MM.1S (cell line): ENCODE measurements at places on chromosomes 16 and 17.
A peak's percentile ranks its signal among the peaks of the same experiment; 100 is the strongest.

DNA sequence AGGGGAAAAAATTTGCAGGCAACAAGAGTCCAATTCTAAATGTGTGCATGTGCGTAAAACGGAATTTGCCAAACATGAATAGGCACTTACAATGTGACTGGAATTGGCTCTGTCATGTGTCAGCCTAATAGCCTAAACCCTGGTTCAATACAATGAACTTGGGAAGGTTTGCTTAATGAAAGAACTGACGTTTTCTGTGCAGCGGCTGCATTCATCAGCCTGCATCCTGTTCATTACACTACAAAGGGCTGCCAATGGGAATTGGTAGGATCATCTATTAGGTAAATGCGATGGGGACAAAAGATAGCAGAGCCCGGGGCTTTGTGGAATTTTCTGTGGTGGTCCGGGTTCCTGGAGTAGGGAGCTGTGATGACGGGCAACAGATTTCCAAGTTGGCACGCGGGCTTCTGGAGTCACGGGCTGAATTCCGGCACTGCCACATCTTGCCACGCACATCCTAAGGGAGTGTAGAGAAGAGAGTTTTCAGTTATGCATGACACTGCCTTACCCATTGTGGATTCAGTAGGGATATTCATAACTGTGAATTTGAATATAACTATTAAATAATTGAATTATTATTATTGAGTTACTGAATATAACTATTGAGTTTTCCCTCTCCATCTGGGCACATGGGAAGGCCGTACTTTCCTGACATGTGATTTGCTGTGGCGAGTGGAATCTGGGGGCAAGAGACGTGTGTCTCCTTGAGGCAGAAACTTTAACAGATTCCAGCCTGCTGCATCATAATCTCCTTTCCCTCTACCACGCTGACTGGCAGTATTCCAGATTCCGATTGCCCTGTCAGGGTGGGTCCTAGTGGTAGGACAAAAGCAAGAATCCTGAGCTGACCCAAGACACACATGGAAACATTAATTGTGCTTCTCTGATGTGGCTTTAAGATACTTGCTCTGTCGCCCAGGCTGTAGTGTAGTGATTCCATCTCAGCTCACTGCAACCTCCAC lies 565.6 kb downstream of the WWOX start:
- no peak for DNase-seq

DNA sequence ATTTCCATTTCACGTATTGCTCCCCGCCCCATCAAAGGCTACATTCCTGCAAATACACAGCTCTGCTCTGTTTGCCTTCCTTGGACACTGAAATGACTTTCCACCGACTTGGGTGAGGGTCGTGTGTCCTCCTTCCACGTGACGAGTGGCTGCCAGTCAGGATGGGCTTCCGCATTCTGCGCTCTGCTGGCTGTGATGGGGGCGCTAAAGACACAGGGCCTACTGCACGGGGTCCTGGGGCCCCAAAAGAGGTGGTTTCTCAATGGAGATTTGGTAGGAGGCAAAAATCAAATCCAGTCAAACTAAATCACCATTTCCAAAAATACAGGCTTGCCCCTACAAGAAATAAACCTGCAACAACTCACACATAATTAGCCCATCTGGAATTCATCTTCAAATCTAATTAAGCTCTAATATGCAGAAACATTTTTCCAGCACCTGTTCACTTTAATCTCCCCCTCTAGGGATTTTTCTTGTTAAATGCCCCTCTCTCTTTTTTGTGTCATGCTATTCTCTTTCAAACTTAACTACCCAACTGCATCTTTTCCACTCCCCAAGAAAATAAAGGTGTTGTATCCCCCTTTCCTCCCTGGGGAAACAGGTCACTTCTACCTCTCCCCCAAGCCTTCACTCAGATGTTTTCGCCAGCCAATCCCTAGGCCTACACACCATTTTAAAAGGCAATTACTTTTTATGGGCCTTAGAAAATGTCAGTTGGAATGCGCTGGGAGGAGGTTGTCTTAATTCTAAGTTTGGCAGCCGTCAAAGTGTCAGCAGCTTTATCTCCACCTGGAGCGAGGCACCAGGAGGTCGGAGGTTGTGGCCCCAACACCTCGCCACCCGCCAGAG lies 21.9 kb upstream of the FAAP100 start:
- DNase-seq, result no peak

DNA sequence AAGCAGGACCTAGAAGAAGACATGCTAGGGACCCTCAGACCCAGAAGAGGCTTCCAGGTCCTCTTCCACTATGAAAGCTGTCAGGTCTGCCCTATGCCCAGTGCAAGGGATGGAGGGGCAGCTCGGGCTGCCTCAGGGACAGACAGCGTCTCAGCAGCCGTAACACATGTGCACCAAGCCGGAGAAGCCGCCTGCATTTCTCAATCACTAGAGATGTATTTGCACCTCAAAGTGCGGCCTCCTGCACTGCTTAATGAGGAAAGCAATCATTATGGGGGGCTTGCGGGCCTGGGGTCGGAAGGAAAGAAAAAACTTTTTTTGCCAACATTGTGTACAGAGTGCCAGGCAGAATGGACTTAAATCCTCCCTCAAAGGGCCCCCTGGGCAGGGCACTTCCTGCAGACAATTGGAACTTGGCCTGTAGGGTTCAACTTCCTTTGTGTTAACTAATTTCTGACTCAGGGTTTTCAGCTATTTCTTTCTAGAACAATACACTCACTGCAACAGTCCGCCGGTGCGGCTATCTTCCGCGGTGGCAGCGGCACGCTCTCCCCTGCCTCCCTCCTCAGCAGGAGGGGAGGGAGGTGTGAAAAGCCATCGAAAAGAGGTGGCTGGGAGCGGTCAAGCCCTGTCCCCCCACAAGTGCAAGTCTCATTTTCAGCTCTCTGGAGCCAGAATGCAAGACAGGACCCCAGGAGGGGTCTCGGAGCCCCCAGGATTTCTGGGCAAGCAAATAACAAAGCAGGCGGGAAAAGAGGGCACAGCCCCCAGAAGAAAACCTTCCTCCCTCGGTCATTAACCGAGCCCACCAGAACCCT lies 101.2 kb downstream of the ZNF423 start:
- DNase-seq, result peak; percentile 16

GRCh38 chr16:11582157-11582814 lies 4.4 kb downstream of the LITAF start:
- DNase-seq, result peak; percentile 39

GRCh38 chr17:14940108-14940937 lies 324.8 kb downstream of the PMP22 start:
- no peak for DNase-seq

- no peak for DNase-seq
Observed at GRCh38 chr17:70377654-70378053, 208.3 kb downstream of the KCNJ2 start.

DNA sequence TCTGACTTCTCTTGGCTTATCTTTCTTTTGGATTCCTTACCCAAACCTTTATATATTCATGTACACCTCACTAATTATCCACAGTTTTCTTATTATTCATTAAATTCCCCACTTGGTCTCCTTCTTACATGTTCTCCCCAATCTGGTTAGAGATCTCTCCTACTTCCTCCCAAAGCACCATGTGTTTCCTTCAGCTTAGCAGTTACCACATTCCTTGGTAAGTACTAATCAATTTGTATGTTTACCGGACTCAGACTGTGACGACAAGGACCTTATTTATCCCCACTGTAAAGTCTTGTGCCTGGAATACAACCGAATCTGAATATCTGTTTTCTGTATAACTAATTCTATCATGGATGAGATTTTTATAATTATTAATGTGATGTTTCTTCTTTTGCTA lies 389.5 kb downstream of the KCNJ2 start:
- no peak for DNase-seq

GRCh38 chr17:18950346-18950745 lies 1.6 kb upstream of the SLC5A10 start:
- DNase-seq, result no peak

DNA sequence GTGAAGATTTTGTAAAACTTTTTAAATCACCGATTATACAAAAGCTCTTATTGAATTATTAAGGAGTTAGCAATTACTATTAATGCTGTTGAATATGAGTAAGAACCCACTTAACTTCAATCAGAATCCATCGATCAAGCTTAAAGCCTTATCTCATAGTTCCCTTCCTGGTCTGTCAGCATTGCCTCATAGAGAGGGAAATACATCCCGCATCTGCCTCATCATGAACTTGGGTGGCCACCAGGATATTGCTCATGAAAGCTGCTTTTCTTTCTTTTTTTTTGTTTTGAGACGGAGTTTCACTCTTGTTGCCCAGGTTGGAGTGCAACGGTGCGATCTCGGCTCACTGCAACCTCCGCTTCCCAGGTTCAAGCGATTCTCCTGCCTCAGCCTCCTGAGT lies 66.7 kb downstream of the PIGL start:
- no peak for DNase-seq

GRCh38 chr16:31016018-31016417 lies 5.6 kb upstream of the STX1B start:
- no peak for DNase-seq

GRCh38 chr17:37828651-37829124 lies 83.8 kb upstream of the HNF1B start:
- DNase-seq, result no peak

GRCh38 chr16:694863-695354 lies 4.7 kb upstream of the WDR24 start:
- DNase-seq, result no peak

DNA sequence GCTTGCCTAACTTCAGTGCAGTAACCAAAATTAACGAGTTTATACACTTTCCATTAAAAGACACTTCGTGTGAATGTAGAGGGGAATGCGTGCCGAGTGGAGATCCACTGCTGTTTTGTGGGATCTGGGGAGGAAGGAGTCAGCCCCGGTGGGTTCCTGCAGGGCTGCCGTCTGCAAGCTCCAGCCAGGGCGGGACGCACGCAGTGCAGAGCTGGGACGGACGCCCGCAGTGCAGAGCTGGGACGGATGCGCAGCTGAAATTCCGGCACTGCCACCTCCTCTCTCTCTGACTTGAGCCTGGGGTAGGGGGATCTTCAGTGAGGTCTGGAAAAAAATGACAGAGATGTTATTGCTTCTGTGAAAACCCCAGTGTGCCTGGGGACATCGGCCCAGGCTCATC lies 16.5 kb upstream of the ZC3H18 start:
- no peak for DNase-seq

DNA sequence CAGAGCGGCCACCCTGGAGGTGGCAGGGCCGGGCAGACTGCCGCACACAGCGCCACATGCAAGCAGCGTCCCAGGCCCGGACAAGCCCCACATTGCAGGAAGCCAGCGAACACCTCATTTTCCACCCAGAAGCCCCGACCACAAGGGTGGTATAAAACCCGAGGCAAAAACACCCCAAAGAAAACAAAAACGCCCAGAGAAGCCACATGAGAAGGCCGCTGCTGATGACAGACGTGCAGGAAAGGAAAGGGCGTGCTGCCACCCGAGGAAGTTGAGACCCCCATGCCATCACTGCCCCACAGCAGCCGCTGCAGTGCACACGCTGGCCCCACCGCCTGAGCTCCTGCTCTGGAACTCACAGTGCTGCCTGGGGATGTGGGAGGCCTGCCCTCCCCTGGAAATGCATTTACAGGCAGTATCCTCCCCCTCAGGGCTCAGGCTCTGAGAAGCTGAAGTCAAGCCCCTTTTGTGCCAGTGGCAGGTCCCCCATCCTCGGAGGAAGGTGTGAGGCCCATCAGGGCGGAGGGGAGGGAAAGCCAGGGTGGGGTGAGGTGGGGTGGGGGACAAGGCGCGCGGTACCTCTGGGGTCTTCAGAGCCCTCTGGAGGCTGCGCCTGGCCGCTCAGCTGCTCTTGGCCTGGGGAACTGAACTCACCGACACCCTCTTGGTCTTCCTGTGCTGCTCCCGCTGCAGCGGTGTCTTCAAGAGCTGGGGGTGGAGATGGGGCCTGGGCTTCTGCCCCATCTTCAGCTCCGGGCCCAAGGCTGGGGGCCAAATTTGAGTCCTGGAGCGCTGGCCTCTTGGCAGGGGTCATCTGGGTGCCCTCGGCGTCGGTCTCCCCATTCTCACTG lies 62.0 kb downstream of the IL21R start:
- no peak for DNase-seq

- DNase-seq, result no peak
Observed at GRCh38 chr16:10751291-10751697, 7.7 kb downstream of the NUBP1 start.

- peak; percentile 82 for DNase-seq
Observed at GRCh38 chr17:75877752-75878173, 618 bp downstream of the TRIM47 start.

DNA sequence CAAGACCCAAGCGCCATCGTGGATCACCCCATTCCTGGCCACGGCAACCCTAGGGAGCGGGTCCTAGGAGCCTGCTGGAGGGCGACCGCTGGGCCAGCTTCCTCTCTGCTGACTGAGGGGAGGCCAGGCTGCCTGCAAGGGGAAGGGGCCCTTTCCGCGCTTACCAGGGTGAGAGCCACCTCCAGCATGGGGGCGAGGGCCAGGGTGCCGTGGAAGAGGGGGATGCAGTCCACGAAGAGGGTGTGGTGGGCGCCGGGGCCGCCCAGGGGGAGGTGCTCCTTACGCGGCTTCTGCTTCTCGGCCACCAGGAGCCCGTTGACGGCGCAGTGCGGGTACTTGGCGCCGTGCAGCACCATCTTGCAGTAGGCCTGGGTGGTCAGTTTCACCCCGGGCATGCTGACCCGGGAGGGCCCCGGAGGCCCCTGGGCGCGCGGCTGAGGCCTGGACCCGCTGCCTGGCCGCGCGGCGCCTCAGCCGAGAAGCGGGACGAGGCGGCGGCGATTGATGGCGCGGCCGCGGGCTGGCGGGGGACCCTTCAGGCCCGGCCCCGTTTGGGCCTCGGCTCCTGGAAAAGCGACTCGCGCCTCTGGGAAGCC lies 345 bp downstream of the EMC8 start:
- no peak for DNase-seq

- DNase-seq, result no peak
Observed at GRCh38 chr17:1224330-1224729, 44.5 kb upstream of the ABR start.

DNA sequence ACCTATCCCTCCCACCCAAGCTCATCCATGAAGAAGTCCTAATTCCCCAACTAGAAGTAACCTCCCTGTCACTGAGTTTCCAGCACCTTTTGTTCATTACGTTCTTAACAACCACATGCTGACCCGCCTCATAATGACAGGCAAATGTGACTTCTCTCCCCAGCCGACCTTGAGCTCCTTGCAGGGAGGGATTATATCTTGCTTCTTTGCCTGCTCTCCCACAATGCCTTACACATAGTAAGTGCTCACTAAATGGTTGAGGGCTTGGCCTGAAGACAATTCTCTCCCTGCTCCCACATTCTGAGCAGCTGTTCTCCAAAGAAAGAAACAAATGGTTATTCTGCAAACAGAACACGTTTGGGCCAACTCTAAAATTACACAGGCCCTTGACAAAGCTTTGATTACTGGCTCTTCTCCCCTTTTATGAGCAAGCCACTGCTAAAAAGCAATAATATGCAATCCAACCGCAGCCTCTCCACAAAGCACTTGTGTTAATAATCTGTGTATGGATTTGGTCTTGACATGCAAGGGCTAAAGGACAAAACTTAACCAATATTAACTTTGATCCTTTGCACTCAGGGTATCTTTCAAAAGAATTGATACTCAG lies 23.2 kb downstream of the SLC39A11 start:
- no peak for DNase-seq

GRCh38 chr17:48543107-48543853 lies 1.6 kb downstream of the HOXB2 start:
- peak; percentile 45 for DNase-seq
